ENCODE measurements at places on chromosomes 3 and 15.

GRCh38 chr3:38960953-38961622 lies 90.7 kb downstream of the SCN11A start:
- DNase-seq: peak; percentile 69

DNA sequence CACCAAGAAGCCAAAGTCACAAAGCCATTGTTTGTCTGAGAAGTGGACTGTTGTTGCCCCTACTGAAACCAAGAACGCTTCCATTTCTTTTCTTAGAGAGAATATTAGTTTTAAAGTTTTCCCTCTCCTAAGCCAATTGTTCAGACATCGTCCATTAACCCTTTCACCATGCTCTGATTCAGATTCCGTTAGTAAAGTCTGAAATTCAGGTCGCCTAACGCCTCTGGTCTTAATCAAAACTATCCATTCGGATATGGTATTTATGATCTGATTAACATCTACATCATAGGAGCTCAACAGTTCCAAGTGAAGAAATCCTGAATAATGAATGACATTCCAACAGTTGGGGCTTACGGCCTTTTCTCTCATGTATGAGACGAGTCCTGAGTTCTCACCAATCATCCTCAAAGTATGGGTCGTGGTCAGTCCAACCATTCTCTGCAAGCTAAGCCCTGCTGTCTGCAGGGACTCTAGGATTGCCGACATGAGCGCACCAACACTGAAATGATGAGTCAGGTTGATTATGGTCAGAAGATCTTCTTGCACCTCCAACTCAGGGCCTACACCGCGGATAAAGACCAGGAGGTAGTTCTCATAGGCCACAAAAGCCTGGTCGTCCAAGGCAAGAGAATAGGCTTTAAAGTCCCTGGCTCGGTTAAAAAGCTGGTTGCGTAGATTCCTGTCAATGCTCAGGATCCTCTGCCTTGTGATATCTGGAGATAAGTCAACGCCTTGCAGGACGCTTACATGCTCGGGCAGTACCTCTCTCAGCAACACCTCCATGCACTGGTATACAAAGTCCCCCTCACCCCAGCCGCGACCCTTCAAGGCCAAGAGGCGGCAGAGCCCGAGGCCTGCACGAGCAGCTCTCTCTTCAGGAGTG lies 767 bp downstream of the EPM2AIP1 start:
- DNase-seq: no peak

DNA sequence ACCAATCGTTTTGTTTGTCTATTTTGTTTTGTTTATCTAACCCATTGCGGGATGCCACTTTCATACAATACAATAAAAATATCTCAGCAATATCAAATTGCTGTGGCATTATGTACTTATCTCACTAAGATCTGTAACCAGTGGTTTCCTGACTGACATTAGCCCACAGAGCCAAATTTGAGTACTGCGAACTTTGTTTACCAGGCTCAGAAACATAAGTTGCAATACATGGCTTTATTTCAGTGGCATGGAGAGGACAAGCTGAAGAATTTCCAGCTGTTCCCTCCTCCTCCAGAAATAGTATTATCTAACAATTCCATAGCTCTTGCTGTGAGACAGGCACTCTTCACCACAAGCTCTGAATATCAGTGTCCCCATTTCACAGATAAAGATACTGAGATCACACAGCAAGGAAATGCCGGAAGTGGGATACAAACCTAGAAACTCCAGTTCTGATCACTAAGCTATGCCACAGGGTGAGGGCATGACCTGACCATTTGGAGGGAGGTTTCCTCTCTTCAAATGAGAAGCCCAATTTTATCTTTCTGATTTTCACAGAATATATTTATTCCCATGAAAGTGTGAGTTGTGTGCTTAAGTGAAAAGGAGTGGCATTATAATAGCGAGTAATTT lies 469.9 kb upstream of the CBLB start:
- no peak for DNase-seq

- DNase-seq: no peak
Measured at GRCh38 chr15:60821462-60822061, 342.6 kb upstream of the ICE2 start.

DNA sequence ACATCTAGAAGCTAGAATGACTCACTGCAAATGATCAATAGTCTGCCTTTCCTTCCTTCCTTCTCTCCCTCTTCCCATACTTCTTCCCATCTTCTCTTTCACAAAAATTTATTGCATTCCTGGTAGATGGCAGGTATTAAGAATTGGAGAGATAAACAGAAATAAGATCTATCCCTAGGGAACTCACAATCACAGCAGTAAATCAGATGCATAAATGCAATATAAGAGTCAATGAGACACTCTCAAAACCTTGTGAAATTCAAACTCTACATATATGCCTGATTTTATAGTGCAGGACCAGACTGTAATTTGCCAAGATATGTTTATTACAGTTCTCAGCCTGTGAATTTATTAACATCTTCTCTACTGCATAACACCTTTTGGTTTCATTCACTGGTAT lies 78.3 kb upstream of the ARL6 start:
- no peak for DNase-seq

DNA sequence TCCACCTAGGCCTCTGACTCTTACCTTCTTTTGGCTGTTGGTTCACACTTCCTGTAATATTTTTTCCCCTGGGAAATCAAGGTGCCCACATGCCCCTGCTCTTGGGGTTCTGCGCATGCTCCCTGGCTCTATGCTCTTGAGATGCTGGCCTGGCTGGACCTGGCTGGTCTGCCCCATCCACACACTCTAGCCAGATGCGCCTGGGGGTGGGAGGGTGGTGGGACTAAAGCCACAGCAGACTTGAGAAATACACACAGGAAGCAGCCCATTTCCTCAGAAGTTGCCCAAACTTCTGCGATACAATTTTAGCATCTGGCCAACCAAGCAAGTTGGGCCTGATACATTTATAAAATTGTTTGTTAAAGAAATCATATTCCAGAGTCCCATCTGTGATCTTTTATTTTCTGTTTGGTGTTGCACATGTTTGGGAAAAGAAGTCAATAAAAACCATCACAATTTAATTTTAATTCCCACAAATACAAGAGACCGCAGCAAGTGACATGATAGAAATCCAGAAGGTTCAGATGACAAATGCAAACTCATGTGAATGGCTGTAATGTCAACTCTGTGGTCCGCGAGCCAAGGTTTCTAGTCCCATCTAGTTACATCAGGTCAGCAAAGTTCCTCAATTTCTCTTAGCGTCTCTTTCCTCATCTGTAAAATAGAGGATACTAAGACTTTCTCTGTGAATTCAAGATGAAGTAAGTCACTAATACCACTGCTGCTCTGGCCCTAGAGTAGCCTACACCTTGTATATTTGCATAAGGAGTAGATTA lies 55.9 kb upstream of the MEF2A start:
- peak; percentile 85 for DNase-seq

- DNase-seq: no peak
Measured at GRCh38 chr3:168574455-168575158, 478.9 kb upstream of the GOLIM4 start.

GRCh38 chr3:157231071-157231470 lies 71.1 kb upstream of the CCNL1 start:
- DNase-seq: no peak

DNA sequence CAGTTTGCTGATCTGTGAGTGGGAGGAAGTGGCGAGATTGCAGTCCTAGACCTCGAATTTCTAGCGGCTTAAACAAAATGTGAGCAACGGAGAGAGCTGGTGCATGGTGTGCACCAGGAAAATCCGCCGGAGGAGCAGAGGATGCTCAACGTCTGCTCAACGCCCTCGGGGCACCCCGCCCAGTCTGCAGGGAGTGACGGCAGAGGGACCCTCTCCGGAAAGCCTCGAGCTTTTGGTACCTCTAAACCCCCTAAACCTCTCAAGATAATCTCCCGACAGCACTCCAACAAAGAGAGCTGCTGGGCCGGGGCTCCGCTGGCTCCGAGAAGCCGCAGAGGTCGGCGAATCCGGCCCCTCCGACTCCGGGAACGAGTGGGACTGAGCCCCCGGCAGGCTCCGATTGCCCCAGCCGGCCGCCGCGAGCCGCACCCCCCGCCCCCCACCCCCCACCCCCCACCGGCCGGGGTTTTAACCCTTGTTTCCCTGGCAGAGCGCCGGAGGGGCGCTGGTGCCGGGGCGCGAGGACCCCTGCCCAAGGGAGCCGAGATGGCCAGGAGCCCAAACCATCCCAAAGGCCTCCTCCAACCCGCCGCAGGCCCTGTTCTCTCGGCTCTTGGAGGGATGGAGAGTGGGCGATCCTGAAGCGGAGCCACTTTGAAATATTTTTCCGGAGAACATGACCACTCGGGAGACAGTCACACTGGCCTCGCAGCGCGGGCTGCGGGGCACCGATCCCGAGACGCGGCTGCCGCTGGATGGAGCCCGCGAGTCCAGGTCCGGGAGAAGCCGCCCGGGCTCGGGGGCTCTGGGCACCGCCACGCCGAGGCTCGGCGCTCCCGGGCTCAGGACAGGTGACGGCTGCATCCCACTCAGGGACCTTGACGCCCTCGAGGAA lies 1.5 kb downstream of the MEGF11 start:
- DNase-seq: peak; percentile 6

- DNase-seq: no peak
Measured at GRCh38 chr3:107242579-107242978, 134.7 kb upstream of the CCDC54 start.

DNA sequence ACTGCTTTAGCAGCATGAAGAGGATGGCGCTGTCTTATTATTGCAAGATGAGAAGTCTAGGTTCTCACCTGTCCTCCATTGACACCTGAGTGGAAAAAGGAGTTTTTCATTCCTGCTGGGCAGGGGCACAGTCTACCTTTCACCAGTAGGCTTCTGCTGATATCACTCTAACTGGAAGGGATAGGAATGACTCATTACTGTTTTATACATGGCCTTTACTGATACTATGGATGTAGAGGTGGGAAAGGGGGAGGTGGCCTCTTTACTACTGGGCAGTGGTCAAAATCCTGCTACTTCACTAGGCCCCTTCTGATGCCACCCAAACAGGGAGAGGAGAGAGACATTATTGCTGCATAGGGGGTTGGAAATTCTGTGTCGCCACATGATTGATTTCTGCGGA lies 97.8 kb downstream of the BBX start:
- peak; percentile 21 for DNase-seq

DNA sequence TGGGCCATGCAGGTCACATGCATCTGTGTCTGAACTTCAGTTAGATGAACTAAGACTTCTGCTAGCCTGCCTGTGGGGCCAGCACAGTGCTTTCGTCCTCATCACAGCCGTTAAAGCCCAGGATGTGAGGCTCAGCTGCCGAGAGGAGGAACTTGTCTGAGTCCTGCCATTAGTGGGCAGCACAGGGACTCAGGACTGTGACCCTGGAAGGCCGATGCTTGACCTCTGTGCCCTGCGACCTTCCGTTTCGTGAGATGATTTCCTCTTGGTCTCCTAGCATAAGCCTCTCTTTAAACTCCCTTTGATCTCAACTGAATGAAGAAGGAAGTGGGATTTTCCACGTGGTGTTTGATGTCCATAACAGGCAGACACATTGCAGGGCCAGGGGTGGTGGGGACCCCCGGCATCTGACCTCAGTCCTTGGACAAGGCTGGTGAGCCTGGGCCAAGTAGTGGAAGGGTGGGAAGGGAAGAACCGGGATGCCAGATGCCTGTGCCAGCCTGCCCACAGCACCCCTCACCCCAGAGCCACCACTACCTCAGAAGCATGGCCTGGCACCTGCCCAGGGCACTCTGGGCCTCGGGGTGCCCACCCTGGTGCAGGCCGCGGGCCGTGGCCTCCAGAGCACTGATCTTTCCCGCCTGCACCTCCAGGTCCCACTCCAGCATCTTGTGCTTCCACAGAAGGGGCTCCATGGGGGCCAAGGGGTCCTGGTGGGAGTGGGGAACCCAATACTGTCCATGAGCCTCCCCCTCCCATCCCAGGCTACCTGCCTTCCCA lies 21.6 kb downstream of the PLA2G4B start:
- DNase-seq: peak; percentile 90

GRCh38 chr3:9750556-9751411 lies 1.0 kb downstream of the OGG1 start:
- no peak for DNase-seq

- DNase-seq: no peak
Measured at GRCh38 chr3:52784021-52784621, 6.7 kb downstream of the ITIH1 start.

DNA sequence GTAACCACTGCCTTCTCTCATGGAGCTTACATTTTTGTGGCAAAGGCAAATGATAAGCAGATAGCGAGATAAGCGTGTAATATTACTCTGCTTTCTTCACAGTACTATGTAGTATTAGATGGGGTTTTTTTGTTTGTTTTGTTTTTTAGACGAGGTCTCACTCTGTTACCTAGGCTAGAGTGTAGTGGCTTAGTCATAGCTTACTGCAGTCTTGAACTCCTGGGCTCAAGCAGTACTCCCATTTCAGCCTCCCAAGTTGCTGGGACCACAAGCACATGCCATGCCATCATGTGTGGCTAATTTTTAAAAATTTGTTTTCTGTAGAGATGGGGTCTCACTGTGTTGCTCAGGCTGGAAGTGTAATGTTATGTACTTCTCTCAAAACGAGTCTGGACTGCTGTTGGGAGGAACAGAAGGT lies 22.9 kb downstream of the MBNL1 start:
- DNase-seq: peak; percentile 43

DNA sequence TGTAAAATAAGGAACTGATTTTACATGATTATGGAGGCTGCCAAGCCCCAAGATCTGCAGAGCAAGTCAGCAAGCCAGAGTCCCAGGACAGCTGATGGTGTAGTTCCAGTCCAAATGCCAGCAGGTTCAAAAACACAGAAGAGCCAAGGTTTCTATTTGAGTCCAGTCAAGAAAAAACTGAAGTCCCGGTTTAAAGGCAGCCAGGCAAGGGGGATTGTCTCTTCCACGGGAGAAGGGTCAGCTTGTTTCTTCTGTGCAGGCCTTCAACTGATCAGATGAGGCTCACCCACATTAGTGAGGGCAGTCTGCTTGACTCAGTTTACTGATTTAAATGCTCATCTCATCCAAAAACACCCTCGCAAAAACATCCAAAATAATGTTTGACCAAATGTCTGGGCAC lies 246.2 kb downstream of the PLCL2 start:
- DNase-seq: no peak

GRCh38 chr15:57079446-57079845 lies 161.0 kb downstream of the TCF12 start:
- peak; percentile 62 for DNase-seq

GRCh38 chr15:31434588-31435260 lies 108.1 kb downstream of the KLF13 start:
- peak; percentile 97 for DNase-seq

- peak; percentile 98 for DNase-seq
Measured at GRCh38 chr3:54967731-54968161, 39.9 kb upstream of the LRTM1 start.

DNA sequence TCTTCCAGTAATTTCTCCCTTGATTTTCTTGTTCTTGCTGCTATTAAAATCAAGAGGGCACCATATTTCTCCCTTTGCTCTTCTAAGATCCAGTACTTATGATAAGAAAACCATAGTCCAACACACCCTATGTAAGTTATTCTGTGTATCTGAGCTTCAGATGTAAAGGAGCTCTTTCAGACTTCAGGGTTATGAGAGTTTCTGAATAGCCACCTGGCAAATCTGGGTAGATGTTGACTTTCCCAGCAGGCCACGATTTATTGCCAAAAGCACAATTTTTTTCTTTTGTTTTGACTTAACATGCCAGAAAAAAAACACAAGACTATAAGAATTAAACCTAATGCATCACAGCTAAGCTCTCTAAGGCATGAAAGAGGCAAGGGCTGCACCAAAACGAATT lies 1045.0 kb downstream of the FHIT start:
- no peak for DNase-seq

All from MV-4-11 (cell line).